ENCODE measurements at places on chromosomes 5 and 9.

- DNase-seq, result no peak
Observed at GRCh38 chr9:21413624-21414023, 4.7 kb downstream of the IFNA8 start.

GRCh38 chr5:135313405-135313804, 85.6 kb downstream of the MACROH2A1 start:
- DNase-seq, result no peak

DNA sequence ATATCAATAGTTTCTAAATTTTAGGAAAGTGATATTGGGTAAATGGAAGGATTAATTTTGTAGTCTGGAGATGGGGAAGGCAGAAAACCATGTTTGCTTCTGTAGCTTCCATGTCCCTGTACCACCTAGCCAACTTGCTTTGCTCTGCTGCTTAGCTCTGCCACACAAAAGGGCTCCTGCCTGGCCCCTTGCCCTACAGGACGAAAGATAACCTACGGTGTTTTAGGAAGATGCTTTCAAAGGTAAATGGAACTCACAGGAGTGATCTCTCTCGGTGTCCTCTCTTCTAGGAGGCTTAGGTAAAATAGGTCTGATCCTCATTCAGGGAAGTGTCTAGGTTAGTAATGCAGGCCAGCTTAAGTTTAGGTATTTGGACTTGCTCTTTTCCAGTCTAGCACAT, 37.8 kb upstream of the DMXL1 start:
- DNase-seq, result no peak

DNA sequence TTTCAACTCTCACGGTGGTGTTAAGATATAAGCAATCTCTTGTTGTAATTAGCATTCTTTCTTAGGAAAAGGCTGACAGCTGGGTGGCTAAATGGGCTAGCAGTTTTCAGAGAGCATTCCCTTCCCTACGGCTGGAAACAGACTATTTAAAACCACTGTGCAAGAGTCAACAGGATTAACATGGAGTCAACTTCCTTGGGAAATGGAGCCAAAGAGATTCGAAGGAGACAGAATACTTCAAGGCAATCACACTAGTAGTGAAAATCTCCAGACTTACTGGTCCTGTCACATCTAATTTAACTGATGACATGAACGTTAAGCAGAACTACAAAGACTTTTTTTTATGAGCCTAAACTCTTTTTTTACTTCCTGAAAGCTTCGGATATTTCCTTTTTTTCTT, 453.3 kb upstream of the ITGA1 start:
- no peak for DNase-seq

DNA sequence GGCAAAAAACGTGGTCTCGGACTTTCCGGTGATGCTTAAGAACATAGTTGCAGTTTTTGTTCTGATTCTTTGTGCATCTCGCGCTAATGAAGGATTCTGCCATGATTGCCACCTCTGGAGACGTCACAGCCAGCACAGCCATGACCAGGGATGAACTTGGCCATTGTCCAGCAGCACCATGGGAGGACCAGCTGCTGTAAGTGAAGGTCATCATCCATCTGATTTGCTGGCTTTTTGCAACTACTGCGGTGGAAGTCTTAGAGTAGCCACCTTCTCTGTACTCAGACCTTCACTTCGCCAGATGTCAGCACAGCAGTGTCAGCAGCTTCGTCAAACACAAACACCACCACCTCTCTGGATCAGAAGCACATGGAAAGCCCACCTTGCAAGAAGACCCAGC, 45.7 kb downstream of the NSUN2 start:
- no peak for DNase-seq

- no peak for DNase-seq
Observed at GRCh38 chr5:177973066-177973635, 22.9 kb downstream of the PROP1 start.

- DNase-seq, result no peak
Observed at GRCh38 chr9:77907585-77907984, 124.0 kb downstream of the GNAQ start.
